Neuronal stem cell (in vitro differentiated cells): ENCODE measurements at places on chromosomes 12 and 14.

DNA sequence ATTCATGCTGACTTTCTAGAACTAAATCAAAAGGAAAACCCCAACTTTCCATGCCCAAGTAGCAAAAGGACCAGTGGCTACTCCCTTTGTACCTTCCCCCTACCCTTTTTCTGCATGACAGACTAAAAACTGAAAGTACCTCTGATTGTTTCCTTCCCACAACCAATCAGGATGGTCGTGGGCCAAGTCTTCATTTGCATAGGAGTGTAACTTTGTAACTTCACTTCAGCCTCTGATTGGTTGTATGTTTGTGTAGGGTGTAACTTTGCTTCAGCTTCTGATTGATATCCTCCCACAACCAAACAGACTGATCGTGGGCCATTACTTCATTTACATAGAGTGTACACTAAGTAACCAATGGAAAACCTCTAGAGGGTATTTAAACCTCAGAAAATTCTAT, 96.5 kb downstream of the DENND5B start:
- H3K27ac ChIP-seq = no peak overlapping the region
- H3K36me3 ChIP-seq = no peaks in the 10 kb centered on the region
- peaks cover 5% of the 10 kb centered on the region for H3K4me1 ChIP-seq
- no peaks in the 10 kb centered on the region for H3K27me3 ChIP-seq

- peaks cover 52% of the 10 kb centered on the region for H3K27me3 ChIP-seq
- no peaks in the 10 kb centered on the region for H3K36me3 ChIP-seq
- no peaks in the 10 kb centered on the region for H3K4me1 ChIP-seq
- H3K27ac ChIP-seq = no peak overlapping the region
- DNase-seq = no peak
- no peak overlapping the region for H3K4me3 ChIP-seq
Observed at GRCh38 chr12:47903151-47903611, 1.6 kb downstream of the VDR start.

DNA sequence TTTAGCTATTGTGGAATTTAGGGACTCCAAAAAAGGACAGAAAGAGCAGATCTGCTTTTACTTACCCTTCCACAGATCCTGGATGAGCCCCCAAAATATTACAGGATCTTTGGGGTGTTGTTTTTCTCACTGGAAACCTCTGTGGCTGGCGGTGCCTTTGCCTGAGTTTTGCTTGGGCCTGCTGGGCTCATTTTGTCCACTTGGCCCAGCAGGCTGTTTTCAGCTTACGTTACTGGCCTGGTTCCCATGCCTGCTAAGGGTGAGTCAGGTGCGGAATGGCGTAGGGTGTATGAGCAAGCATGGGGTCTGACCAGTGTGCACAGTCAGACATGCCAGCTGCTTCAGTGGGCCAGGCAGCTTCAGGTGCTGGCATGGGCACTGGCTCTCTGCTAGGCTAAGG, 45.8 kb downstream of the HSD17B6 start:
- H3K36me3 ChIP-seq = no peaks in the 10 kb centered on the region
- H3K4me3 ChIP-seq = no peak overlapping the region
- H3K27me3 ChIP-seq = no peaks in the 10 kb centered on the region
- no peak for DNase-seq
- H3K4me1 ChIP-seq = no peaks in the 10 kb centered on the region
- H3K27ac ChIP-seq = no peak overlapping the region

DNA sequence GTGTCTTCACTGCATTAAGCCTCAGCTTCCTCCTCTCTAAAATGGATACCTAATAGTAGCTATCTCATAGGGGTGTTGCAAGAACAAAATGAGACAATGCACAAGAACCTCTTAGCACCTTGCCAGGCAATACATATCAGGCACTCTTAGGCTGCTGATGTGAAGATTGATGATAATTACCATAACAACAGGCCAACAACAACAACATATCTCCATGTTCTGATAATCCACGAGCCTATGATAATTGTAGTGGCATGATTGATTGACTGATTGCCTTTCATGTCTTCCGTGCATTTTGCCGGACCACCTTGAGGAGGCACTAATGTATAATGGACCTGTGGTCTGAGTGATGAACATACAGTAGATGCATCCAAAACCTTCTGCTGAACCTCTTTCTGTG, 50.7 kb upstream of the WSCD2 start:
- no peaks in the 10 kb centered on the region for H3K27me3 ChIP-seq
- H3K36me3 ChIP-seq = no peaks in the 10 kb centered on the region
- no peak for DNase-seq
- no peak overlapping the region for H3K27ac ChIP-seq

GRCh38 chr12:70321191-70321590, 44.9 kb upstream of the KCNMB4 start:
- no peaks in the 10 kb centered on the region for H3K4me1 ChIP-seq
- H3K4me3 ChIP-seq = no peak overlapping the region
- no peak overlapping the region for H3K27ac ChIP-seq
- peaks cover 72% of the 10 kb centered on the region for H3K36me3 ChIP-seq

DNA sequence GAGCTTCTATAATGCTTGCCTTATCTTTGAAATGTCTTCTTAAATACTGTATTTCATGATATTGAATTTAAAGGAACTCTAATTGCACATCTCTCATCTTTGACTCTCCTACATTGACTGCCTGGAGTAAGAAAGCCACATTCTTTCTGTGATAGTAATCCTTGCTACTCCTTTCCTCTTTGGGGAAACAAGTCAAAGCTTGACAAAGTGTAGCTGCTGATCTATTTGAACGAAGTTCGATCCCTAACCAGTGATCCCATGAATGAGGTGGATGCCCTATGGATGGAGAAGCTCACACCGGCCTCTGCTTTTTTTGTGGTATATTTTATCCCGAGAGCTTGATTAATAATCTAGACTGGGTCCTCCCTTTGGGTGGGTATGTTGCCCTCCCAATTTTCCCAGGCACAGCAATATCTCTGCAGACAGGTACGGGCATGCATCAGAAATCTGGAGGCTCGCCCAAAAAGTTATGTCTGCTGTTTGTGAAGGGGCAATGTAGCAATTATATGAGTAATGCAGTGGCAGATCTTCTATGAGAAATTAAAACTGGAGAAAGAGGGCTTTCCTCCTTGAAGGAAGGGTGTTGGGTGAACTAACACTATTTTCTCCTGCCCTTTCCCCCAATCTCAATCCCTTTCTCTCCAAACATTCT, 163.0 kb upstream of the FRMD6 start:
- no peaks in the 10 kb centered on the region for H3K4me1 ChIP-seq
- H3K27ac ChIP-seq = no peak overlapping the region
- no peak for DNase-seq
- H3K36me3 ChIP-seq = no peaks in the 10 kb centered on the region

GRCh38 chr12:112015938-112016337, 2.7 kb downstream of the ERP29 start:
- H3K4me1 ChIP-seq = peaks cover 7% of the 10 kb centered on the region
- H3K36me3 ChIP-seq = peaks cover 68% of the 10 kb centered on the region
- no peak overlapping the region for H3K4me3 ChIP-seq
